ENCODE measurements at places on chromosomes 2 and 18. TPM values are rescaled to one million over a fixed set of nuclear protein-coding genes. Genes with fewer than 3 reads are reported as not detected.

CAVIN2 gene
- polyA plus RNA-seq: 47.6 TPM

MARCHF4 gene
- polyA plus RNA-seq: 0.15 TPM

ITPRIPL1 gene
- 4.7 TPM for polyA plus RNA-seq

MC4R gene
- polyA plus RNA-seq: 0.17 TPM

AQP12A gene
- 0.97 TPM for polyA plus RNA-seq

TSPYL6 gene
- polyA plus RNA-seq: not detected

DNA sequence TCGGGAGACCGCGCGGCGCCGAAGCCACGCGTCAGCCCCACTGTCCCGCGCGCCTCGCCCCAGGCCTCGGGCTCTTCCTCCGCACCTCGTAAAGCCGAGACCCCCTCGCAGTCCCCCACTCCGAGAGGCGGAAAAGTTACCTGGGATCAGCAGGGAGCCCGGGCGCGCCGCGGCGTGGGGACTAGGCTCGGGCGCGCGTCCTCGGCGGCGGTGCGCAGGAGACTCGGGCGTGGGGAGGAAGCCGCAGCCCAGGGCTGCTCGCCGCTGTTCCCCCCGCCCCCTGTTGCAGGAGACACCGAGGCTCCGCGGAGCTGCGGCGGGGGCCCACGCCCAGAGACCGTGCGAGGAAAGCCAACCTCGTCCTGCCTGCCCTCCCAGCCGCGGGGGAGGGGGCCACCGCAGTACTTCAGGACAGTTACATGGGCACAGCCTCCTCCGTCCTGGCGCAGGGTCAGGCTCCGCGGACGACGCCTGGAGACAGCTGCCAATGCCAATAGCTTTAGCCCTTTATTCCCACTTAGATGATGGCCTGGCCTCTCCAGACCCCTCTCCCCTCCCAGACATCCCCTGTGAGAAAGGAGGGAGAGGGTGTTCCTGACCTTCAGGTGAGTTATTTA is at the start of gene EPB41L3:
Gene EPB41L3, minus strand, starts transcription at position 225 of the 617 bp plus-strand sequence. CDS start 54,814 bp downstream, outside the sequence.
- peak; percentile 22 for DNase-seq

GRCh38 chr2:29382486-29382885 is 267.3 kb downstream of the CLIP4 start:
- no peak for DNase-seq

GRCh38 chr2:119684518-119684917 is 5.5 kb downstream of the TMEM177 start:
- no peak for DNase-seq

GRCh38 chr2:9984871-9985480 is 33.5 kb downstream of the GRHL1 start:
- no peak for DNase-seq

GRCh38 chr2:120867290-120868241 is 131.9 kb downstream of the GLI2 start:
- DNase-seq: peak; percentile 72

DNA sequence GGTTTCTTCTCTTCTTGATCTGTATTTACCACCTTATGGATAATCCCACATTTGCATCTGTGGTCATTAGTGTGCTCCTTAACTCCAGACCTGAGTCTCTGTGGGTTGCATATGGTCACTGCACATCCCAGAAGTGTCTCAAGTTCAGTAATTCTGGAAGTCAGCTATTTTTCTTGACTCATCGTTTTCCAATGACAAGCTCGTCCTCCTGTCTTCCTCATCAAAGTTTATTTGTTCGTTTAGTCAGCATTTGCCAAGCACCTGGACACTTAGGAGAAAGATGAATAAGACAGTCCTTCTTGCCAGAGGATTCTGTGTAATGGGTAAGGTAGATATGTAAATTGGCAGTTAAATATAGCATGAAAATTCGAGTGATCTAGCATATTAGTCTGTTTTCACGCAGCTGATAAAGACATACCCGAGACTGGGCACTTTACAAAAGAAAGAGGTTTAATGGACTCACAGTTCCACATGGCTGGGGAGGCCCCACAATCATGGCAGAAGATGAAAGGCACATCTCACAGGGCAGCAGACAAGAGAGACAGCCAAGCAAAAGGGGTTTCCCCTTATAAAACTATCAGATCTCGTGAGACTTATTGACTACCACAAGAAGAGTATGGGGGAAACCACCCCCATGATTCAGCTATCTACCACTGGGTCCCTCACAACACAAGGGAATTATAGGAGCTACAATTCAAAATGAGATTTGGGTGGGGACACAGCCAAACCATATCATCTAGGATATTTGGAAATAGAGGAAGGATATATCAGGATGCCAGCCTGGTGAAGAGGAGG is 19.4 kb downstream of the FASTKD2 start:
- no peak for DNase-seq

- no peak for DNase-seq
These were observed 121.6 kb downstream of the MTCL1 start for GRCh38 chr18:8826971-8827370.

- no peak for DNase-seq
These were observed 113.1 kb downstream of the ICOS start for GRCh38 chr2:204049635-204050034.

GRCh38 chr2:96157649-96158553 is 12.7 kb upstream of the DUSP2 start:
- no peak for DNase-seq

GRCh38 chr2:52341732-52342131 is 1309.8 kb upstream of the NRXN1 start:
- no peak for DNase-seq

- no peak for DNase-seq
These were observed 164.4 kb upstream of the MGAT5 start for GRCh38 chr2:134089454-134089853.

DNA sequence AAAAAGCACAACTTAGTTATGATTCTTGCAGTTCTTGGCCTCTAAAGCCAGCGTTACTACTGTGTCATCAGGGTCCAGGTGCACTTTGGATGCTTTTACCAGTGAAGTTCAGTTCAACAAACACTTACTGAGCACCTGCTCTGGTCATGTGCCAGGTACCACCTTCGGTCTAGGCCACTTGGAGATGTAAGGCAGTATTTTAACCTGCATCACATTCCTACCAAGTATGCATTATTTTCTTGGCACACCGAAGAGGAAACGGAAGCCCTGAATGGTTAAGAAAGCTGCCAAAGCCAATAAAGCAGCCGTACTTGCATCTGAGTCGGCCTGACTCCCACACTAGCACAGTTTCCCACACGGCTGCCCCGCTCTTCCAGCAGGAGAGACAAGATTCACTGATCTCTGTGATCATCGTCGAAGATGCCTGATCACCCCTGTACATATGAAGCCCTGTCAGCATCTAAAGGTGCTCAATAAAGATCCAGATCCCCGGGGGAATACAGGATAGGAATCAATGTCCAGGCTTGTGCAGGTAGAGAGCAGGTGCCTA is 427.1 kb downstream of the EIPR1 start:
- DNase-seq: no peak

DNA sequence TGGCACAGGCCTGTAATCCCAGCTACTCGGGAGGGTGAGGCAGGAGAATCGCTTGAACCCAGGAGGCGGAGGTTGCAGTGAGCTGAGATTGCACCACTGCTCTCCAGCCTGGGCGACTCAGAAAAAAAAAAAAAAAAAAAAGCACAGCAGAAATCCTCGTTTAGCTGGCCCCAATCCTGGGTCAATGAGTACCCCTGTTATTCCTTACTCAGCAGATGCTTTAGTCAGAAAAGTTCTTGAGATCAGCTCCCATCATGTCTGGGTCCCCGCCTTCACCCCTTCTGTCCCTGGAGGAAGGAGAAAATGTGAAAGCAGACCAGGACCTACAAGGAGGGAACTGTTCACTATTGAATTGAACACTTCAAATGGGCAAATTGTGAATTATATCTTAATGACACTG is 16.4 kb upstream of the KCNG3 start:
- DNase-seq: no peak

DNA sequence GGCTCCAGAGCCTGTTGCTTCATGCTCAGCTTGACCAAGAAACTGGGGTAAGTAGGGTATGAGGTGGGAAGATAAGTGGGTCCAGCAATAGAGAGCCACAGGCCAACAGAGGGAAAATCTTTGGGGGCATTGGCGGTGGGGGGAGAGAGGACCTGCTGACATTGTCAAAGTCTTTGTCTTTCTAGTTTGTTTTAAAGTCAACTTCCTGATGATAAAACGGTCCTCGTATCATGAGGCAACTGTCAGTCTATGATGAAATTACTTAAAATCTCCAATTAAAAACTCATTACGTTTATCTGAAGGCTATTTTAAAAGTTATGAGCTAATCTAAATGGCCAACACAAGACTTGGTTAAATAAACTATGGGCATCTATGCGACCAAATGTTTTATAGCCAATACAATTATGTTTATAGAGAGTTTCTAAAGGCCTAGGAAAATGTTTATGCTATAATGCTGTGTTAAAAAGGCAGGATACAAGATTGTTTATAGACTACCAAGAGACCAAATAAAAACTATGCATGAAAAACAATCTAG is 84.4 kb upstream of the CD28 start:
- DNase-seq: no peak

GRCh38 chr2:120750488-120751210 is 15.0 kb downstream of the GLI2 start:
- DNase-seq: no peak

GRCh38 chr2:45953376-45954027 is 302.0 kb downstream of the PRKCE start:
- DNase-seq: no peak

GRCh38 chr2:206887745-206888144 is 51.6 kb upstream of the CPO start:
- DNase-seq: no peak

- DNase-seq: no peak
These were observed 73.1 kb upstream of the RBMS1 start for GRCh38 chr2:160566717-160567116.

DNA sequence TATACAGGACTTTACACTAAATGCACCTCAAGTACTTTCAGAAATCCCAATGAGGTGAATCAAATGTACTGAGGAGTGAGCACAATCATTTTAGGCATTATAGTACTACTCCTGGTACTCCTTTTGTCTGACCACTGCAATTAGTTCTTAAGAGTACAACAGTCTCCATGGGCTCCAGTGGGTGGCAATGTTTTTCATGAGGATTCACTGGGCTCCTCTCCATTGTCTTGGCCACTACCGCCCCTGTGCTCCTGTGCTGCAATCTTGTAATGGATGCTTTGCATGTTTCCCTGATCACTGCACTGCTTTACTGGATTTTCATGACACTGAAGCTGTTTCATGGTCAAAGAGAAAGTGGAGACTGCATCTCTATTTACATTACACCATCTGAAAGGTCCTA is 268.5 kb upstream of the ZSWIM2 start:
- DNase-seq: no peak

DNA sequence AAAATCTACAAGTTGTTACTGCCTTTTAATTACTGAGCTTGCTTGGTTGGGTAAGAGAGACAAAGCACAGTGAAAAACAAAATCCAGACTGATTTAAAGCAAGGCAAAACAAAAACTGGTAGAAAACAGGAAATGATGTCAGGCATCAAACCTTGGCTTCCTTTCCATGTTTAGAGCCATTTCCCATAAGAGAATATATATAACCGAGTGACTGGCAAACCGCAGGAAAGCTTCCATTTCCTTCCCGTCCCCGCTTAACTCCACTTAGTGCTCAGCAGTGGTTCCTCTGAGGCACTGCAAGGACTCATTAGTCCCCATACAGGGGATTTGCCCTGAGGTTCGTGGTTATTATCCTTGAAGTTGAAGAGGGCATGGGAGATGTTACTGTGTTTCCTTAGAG is 446.3 kb downstream of the LPIN1 start:
- no peak for DNase-seq

DNA sequence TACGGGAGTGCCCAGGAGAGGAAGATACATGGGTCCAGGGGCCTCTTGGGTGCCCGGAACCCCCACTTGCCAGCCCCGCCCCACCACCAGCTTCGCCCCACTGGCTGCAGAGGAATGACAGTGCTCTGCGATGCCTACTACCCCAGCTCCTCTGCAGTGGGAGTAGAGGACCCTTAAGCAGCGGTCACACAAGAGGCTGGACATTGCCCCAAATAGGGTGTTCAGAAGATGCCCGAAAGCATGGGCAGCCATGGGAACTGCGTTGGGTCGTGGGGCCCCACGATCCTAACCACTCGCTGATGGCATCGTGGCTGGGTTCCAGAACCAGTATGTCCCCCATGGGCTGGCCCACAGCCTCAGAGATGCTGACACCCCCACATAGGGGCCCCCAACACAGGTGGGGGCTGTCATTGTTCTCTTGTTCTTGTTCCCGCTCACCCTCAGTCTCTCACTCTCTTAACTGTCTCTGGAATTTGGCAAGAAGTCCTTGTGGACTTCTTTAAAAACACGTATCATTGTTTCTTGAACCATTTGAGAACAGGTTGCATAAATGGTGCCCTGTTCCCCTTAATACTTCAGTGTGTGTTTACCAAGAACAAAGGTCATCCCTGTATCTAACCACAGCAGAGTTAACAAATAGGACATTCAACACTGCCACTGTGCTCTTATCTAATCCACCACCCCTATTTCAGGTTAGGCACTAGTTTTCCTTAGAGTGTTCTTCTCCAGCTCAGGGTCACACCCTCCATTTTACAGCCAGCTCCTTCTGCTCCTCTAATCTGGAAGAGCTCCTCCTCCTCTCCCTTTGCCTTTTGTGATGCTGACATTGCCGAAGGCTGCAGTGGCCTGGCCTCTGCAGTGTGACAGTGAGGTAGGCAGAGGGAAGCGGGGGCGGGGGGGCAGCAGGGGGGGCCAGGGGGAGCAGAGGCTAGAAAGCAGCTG is 76.3 kb downstream of the STPG4 start:
- no peak for DNase-seq

DNA sequence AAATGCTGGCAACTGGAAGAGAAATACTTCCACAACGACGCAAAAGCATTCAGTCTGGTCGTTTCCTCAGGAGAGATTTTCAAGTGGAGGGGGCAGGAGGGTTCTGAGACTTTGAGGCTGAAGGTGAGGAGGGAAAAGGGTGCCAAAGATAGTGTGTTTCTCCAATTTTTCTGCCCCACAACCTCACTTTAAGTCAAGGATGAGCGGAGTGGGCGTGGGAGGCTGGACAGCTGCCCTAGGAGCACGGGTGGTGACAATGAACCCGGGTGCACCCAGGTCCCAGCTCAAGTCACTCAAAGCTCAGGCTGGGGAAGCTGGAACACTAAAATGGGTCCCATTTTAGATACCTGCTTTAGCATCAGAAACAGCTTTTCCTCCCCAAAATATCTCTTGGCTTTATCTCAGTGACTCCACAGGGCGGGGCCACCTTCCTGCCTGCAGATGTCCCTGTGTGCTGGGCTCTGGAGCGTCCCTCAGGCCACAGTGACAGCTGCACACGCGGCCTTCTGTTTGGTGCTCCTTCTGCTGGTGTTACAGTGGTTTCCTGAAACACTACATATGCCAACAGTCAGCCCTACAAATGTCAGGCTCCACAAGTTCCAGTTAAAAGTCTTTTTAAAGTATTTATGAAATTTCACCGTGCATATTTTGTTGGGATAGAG is 1.4 kb upstream of the MBP start:
- no peak for DNase-seq
